ENCODE measurements at places on chromosomes 16 and 17.

- no peak for DNase-seq
These were observed 80.0 kb downstream of the KCNJ18 start for GRCh38 chr17:21772321-21772720.

GRCh38 chr17:6072157-6072556 lies 2.0 kb downstream of the WSCD1 start:
- no peak for DNase-seq

- no peak for DNase-seq
These were observed 65.6 kb upstream of the SREBF1 start for GRCh38 chr17:17902376-17902775.

- DNase-seq: no peak
These were observed 439.8 kb upstream of the DYNLRB2 start for GRCh38 chr16:80100846-80101451.

- no peak for DNase-seq
These were observed 23.8 kb downstream of the ENGASE start for GRCh38 chr17:79098282-79098867.

DNA sequence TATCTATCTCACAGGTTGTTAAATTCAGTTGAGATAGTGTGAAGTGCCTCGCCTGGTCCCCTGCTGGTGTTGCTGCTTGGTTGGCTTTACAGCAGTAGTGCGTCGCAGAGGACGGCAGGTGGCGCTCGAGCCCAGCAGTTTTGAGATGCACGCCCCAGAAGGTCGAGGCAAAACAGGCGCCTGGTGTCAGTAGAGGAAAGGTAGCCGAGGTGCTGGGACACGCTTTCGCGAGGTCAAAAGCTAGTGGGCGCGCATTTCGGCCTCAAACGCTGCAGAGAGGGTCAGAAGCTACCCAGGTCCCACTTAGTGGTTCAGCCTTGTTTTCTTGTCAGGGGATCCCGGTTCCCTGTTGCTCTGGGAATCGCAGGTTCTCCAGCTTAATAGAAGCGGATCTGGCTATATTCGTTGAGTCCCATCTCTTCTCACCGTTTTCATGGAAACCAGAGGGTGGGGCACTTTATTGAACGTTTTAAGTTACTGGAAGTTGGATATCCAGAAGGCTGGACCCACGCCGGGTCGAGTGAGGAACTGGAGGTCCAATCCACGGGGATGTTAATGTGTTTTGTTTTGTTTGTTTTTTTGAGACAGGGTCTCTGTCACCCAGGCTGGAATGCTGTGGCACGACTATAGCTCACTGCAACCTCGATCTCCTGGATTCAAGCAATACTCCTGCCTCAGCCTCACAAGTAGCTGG lies 10.3 kb upstream of the ZFP90 start:
- DNase-seq: peak; percentile 51

DNA sequence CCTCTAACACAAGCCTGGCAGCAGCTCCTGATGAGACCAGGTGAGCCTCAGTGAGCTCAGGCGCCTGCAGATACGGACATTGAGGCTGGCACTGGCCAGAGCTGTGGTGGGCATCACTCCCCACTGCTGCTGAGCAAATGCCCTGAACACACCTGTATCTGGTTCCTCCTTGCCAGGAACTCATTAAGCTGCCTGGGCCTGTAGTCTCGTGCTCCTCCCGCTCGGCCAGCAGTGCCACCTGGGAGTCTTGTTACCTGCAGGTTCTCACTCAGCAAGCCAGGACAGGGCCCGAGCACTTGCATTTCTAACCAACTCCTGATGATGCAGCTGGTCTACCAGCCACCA lies 13.3 kb downstream of the EIF4A3 start:
- no peak for DNase-seq

GRCh38 chr16:10979717-10980601 lies 35.6 kb downstream of the CLEC16A start:
- DNase-seq: no peak

GRCh38 chr16:10745841-10746240 lies 2.2 kb downstream of the NUBP1 start:
- DNase-seq: no peak

- DNase-seq: no peak
These were observed 38.9 kb downstream of the ST3GAL2 start for GRCh38 chr16:70399951-70400350.

- no peak for DNase-seq
These were observed 404.1 kb downstream of the CNTNAP4 start for GRCh38 chr16:76681296-76681695.

- DNase-seq: no peak
These were observed 1.4 kb downstream of the CARHSP1 start for GRCh38 chr16:8867216-8867931.

GRCh38 chr17:1186923-1187771 lies 7.4 kb upstream of the ABR start:
- DNase-seq: no peak

DNA sequence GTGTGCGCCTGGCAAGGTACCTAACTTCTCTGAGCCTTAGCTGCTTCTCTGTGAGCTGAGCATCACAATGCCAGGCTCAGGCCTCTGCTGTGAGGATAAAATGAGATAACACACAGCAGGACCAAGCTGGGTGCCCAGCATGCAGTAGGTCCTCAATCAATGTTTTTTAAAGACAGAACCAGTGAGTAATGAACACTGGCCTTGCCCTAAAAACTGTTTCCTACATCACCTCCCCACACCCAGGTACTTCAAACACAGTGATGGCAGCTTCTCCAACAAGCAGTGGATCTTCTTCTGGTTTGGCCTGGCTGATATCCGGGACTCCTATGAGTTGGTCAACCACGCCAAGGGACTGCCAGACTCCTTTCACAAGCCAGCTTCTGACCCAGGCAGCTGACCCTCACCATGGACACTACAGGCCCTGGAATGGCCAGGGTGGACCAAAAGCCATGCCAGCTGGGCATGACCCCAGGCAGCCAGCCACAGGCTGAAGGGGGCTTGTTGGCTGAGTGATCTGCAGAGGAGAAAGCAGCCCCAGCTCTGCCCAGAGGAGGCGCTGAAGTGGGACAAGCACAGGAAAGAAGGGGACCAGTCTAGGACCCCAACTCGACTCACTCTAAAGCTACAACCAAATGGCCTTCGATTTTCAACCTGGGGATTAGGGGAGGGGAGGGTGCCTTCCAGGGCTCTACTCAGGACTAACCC lies 3.9 kb downstream of the NAGS start:
- DNase-seq: no peak

- no peak for DNase-seq
These were observed 108.9 kb downstream of the GNAO1 start for GRCh38 chr16:56300242-56300623.

DNA sequence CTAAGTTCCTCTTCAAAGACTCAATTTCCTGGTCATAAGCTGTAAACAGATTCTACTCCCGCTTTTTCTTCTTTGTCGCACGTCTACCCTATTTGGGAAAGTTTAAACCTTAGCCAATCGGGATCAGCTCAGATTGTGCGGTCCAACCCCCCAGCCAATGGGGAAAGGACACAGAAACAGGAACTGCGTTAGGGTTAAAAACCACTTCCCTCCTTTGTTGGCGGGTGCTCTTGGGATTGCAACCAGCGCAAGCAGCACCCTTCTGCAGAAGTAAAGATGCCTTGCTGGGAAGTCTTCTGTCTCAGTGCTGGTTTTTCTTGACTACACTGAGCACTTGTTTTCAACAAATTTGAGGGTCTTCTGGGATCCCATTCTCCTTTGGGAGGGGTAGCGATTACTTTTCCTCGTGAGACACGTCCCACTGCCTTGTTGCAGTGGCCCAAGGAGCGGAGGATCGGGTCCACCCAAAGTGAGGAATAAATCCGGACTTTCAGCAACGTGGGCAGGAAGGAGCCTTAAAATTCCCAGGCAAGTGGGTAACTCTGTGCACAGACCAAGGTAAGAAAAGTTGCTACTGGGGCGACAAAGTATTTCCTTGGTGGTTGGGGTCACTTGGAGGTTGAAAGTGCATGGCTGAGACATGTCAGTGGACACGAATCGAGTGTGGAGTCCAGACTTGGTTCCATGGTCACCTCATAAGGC lies 1.0 kb upstream of the YPEL3 start:
- no peak for DNase-seq

GRCh38 chr17:72077326-72077960 lies 43.4 kb upstream of the SOX9 start:
- no peak for DNase-seq

- no peak for DNase-seq
These were observed 31.3 kb upstream of the TAC4 start for GRCh38 chr17:49878931-49879904.

- no peak for DNase-seq
These were observed 36.6 kb upstream of the TMEM132E start for GRCh38 chr17:34542700-34543336.

- no peak for DNase-seq
These were observed 2.6 kb downstream of the CA7 start for GRCh38 chr16:66846831-66847230.

DNA sequence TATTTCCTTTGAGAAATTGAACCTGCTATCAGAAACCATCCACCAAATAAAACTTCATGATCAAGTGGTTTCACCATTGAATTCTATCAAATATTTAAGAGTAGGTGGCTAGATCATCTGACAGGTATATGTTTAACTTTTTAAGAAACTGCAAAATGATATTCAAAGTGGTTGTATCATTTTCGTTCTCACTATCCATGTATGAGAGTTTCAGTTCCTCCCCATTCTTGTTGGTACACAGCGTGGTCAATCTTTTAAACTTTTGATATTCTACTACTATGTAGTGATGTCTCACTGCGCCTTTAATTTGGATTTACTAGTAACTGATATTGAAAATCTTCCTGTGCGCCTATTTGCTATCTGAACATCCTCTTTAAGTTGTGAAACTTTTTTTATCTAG lies 163.7 kb downstream of the CYB561 start:
- DNase-seq: no peak

- no peak for DNase-seq
These were observed 63.9 kb upstream of the DNAJA2 start for GRCh38 chr16:47037396-47037745.

GRCh38 chr17:80374732-80375585 lies 40.0 kb upstream of the ENDOV start:
- DNase-seq: no peak

DNA sequence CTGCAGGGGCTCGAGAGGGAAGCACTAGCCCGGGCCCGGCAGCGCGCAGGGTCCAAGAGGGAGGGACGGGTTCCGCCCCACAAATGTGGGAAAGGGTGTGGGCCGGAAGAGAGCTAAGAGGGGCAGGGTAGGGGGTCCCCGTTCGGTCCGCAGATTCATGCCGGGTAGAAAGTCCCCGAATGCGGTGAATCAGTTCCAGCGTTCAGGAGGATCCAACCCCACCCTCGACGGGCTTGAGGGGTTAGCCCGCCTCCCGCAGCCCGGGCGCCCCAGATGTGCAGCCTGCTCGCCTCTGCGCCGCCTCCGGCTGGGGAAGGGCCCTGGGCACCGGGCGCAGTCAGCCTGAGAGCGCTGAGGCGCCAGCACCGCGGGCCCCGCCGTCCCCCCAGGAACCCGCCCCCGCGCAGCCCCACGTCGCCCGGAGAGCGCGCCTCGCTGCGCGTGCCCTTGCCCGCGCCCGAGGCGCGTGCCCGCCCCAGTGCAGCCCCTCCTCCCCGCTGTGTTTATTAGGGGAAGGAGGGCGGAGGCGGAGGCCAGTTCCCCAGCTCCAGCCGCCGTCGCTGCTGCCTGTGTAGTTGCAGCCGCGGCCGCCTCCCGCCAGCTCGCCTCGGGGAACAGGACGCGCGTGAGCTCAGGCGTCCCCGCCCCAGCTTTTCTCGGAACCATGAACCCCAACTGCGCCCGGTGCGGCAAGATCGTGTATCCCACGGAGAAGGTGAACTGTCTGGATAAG lies at the start of gene LASP1:
Gene LASP1 (plus strand): TSS at position 533 of the 733 bp plus-strand sequence. CDS start 132 bp downstream, at position 665.
- DNase-seq: no peak

- no peak for DNase-seq
These were observed 10.5 kb downstream of the OMG start for GRCh38 chr17:31286587-31286986.

GRCh38 chr17:39138431-39139160 lies 12.8 kb downstream of the PLXDC1 start:
- no peak for DNase-seq

- peak; percentile 25 for DNase-seq
These were observed 1.0 kb downstream of the LYRM1 start for GRCh38 chr16:20901436-20902112.

- no peak for DNase-seq
These were observed 30.0 kb downstream of the DGKE start for GRCh38 chr17:56863974-56864373.

GRCh38 chr17:52048137-52048898 lies 110.2 kb downstream of the CA10 start:
- peak; percentile 22 for DNase-seq

DNA sequence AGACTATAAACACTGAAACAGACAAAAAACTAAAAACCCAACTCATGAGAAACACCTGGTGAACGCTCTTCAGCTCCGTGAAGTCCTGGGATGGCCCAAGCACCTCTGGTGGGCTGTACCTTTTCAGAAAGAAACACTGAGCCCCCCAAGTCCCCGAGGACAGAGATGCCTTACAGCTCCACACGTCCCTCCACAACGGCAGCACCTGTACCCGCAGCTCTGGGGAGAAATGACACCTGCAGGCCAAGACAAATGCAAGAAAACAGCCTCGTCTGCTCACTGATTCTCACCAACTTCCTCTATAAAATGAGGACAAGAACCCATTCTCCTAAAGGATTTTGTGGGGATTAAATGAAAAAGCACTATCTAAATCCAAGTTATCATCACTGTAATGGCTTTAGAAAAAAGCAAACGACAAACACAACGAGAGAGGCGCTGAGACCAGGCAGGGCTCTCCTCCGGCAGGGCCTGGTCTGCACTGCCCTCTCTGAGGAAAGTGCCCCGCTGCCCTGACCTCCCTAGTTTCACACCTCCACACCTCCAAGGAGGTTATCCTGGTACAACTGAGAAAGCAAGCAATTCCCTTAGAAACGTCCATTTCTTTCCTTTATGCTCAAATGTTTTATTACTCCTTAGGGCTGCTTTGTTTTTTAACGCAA lies 114.9 kb downstream of the ZNF778 start:
- no peak for DNase-seq

GRCh38 chr16:90022209-90023077 lies 3.2 kb upstream of the DBNDD1 start:
- peak; percentile 22 for DNase-seq

- DNase-seq: no peak
These were observed 1683.4 kb downstream of the TP53TG3F start for GRCh38 chr16:35142809-35143192.

DNA sequence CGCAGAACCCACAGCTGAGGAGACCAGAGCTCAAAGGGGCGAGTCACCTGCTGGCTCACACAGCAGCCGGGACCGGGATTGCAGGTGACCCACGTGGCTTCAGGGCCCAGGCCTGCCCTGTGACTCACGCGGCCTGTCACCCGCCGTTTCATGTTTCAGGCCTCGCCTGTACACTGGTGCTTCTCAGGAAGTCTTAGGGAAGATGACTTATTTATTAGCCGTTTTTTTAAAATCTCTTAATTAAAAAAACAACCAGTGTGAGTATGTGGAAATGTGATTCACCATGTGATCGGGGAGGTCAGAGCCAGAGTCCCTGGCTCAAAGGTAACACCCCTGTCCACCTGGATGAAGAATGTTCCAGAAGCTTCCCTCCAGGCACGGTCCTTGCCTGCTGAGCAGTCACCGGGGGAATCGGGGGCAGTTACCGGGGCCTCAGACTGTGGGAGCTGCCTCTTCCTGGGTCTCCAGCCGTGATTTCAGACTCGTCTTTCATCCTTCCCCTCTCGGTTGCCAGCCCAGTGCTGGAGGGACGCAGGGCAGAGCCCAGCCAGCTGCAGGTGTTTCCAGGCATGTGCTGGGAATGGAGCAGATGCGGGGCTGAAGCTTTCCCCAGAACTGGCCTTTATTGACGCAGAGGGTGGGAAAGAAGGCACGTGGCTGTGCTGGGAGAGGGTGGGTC lies 49.3 kb downstream of the CMIP start:
- DNase-seq: no peak

All from cerebellar nuclear complex (tissue), 1 donor.